ENCODE measurements at places on chromosomes 5 and 9. TPM values are rescaled to one million over a fixed set of nuclear protein-coding genes. Genes with fewer than 3 reads are reported as not detected.
A peak's percentile ranks its signal among the peaks of the same experiment; 100 is the strongest.

DNA sequence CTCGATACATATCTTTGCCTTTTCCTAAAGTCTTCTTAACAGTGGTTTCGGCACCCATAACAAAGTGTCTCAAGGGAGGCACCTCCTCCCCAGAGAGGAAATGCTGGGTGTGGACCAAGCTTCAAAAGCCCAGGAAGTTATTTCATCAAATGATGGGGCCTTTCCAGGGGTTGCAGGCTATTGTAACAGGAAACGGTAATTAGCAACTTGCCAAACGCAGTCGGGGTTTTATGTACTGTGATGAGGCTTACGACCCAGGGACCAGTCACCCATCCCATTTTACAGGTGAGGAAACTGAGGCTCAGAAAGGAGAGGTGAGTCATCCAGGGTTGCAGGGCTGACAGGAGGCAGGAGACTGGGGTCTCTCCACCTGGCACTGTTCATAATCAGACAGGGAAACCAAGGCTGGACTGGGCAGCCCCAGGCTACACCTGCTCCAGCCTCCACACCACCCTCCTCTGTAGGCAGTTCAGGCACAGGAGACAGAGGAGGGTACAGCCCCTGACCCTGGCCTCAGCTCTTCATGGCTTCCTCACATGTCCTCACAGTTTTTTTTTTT lies 30.0 kb upstream of the SUSD3 start:
- peak; percentile 80 for DNase-seq

- DNase-seq: no peak
These were observed 414.0 kb downstream of the NFIB start for GRCh38 chr9:13899924-13900323.

GRCh38 chr9:30244877-30245276 lies 2139.6 kb upstream of the ACO1 start:
- DNase-seq: no peak

TMEM171 gene
- not detected for total RNA-seq

SEMA5A gene
- 5.1 TPM for total RNA-seq

LIX1 gene
- not detected for total RNA-seq

All from T-cell (primary cell).